Activated CD4-positive, CD25-positive, alpha-beta regulatory T cell treated with anti-CD3 and anti-CD28 coated beads, Interleukin-2, amount 50 U/mL, for 72 hours (primary cell): ENCODE measurements at places on chromosomes 3 and 15.

DNA sequence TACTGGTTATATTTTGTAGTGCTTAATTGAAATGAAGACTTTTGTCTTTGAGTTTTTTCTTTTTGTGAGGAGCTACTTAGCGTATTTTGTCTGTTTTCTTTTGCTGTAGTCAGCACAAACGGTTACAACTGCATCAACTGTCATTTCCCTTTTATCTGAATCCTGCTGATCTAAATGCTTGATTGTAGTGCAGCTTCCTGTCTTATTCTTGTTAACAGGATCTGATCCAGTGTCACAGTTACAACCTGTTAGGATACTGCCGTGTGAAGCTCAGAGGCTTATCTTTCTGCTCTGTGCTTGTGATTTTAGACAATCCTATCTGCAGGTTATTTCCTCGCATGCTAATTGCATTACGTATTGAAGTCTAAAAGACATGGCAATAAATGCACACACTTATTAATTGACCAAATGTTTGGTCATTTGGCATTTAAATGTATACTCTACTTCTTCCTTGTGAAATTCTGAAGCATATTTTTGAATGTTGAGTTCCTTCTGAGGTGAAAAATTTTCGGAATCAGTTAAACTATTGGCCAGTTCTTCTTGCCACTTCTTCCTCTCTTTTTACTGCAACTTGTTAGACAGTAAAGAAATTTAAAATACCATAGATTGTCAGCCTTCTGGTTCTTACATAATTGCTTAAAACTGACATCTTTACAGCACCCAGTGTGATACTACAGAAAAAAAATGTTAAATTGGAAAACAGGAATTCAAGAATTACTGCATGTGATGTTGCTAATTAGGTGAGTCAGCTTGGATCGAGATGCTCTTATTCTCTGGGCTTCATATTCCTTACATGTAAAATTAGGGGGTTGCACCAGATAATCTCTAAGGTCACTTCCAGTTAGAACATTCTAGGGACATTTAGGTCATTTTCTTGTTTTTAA is 168.2 kb downstream of the MBNL1 start:
- no peak for DNase-seq

DNA sequence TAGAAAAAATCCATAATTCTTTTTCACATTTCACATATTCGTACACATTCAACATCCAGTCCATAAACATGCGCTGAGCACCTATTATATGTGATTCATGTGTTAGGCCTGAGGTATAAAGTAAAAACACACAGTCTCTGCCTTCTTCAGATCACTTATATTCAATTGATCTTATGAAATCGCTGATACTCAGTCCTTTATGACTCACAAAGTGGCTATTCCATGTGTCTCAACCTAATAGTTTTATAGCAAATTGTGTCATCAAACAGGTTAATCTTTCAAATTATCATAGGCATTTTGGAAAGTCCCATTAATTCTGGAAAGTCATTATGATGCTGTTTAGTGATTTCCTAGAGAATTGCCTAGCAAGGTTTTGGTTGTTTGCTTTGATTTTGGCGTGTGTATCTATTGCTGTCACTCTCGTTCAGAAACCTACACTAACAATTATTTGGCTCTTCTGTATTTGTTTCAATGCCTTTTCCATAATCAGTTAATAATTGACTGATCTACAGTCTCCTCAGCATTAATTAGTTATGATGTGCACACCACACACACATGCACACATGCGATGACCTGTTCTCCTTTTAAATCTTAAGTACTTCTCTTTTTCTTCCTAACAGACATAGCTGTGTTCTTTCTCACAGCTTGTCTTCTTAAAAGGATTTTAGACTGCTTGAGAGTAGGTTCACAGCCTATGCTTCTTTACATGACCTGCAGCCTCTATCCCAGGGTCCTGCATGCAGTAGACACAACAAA is 353.1 kb downstream of the MECOM start:
- no peak for DNase-seq

DNA sequence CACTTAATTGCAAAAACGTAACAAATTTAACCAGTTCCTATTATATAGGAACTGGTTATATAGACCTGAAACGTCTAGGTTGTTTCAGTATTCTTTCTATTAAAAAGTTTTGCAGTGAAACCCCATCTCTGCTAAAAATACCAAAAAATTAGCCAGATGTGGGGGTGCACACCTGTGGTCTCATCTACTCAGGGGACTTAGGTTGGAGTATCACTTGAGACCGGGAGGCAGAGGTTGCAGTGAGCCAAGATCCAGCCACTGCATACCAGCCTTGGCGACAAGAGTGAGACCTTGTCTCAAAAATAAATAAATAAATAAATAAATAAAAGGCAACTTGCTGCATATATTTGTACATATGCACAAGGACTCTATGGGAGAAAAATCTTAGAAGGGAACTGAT is 387.0 kb downstream of the TUSC7 start:
- no peak for DNase-seq

- no peak for DNase-seq
These were observed 146.7 kb downstream of the NR2F2 start for GRCh38 chr15:96477227-96477626.

DNA sequence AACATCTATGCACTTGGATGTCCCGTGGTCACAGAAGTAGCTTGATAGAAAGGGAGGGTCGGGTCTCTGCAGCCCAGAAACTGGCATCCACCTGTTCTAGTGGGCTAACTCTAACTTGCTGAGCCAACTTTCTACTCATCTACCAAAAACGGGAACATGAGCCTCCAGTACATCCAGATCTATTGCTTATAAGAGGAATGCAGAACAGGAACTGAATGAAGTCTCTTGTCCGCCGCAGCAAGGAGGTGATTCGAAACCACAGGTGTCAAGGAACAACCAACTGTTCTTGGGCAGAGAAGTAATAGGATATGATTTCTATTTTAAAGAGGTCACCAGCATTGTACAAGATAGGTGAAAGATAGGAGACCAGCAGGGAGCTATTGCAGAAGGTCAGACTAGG is 17.9 kb downstream of the TERC start:
- DNase-seq: no peak

- no peak for DNase-seq
These were observed 191.6 kb upstream of the MEIS2 start for GRCh38 chr15:37291920-37292319.

DNA sequence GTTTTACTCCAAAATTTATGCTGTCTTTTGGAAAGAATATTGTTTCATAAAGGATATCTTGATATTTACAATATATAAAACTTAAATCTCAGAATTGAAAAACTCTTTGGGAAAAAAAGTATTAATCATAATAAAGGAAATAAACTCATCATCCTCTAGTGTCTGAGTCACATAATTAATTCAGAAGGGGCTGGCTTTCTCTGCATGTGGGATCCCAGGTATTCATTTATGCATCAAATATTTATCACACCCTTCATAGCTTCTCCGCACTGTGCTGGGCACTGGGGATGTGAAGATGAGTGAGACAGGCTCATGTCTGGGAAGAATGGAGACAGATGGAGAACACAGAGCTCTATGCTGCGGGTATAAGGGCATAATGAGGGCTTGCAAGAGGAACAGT is 65.6 kb downstream of the CCNL1 start:
- DNase-seq: no peak

DNA sequence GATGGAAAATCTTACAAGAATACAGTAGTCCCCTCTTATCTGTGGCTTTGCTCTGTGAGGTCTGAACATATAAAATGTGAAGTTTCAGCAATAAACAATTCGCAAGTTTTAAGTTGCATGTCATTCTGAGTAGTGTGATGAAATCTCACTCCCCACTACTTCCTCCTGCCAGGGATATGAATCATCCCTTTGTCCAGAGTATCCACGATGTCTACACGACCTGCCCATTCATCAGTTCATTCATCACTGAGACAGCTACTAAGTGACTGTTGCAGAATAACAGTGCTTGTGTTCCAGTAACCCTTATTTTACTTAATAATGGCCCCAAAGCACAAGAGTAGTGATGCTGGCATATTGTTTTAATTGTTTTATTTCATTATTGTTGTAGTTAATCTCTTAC is 489.2 kb upstream of the UBE2E2 start:
- no peak for DNase-seq

DNA sequence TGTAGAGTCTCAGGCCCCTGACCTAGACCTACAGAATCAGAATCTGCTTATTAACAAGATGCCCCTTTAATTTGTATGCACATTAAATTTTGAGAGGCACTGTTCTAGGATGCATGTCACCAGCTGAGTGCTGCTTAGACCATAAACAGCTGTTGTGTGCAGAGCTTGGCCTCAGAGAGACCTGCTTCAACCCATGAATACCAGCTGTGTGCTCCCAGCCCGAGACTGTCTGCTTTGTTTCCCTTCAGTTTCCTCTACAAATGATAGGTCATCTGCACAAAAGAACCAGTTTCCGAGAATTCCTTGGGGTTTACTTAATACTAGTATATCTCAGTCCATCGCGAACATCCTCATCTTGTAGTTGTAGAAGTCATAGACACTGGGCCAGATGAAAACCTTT is 158.5 kb upstream of the PFN2 start:
- no peak for DNase-seq
